Urinary bladder (tissue), 4 donors: ENCODE measurements at places on chromosomes 1 and 21.

- DNase-seq, result no peak
Measured at GRCh38 chr1:61207416-61207815, 125.1 kb downstream of the NFIA start.

GRCh38 chr1:35453031-35453430 lies 104.2 kb downstream of the KIAA0319L start:
- no peak for DNase-seq

GRCh38 chr21:42337830-42338728 lies 12.7 kb downstream of the TFF2 start:
- DNase-seq, result peak; percentile 49

GRCh38 chr1:174809755-174810280 lies 189.9 kb upstream of the CACYBP start:
- no peak for DNase-seq

- DNase-seq, result no peak
Measured at GRCh38 chr1:111570781-111571181, 48.8 kb upstream of the RAP1A start.

GRCh38 chr1:227952374-227953021 lies 4.8 kb upstream of the WNT9A start:
- no peak for DNase-seq

GRCh38 chr1:82731216-82731615 lies 930.5 kb downstream of the ADGRL2 start:
- DNase-seq, result no peak

DNA sequence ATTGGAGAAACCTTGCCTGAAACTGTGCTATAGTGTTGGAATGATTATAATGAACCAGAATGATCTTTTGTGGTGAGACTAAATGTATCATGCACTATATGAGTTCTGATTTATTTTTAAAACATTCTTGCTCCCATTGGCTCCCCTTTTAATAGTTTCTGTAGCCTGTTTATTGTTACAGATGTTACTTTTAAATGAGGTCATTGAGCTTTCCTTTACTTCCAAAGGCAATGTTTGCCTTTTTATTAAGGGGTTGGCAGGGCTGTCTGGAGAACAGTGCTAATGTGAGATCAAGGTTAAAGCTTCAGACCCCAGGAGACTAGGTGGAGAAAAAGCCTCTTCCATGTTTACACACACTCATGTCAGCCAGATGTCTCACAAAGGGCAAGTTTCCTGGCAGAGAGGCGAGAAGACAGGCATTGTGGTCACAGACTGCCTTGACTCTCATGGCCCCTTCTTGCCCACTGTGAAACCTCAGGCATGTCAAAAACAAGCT lies 120.6 kb upstream of the RAVER2 start:
- DNase-seq, result no peak
